ENCODE measurements at places on chromosomes 2 and 18. TPM values are rescaled to one million over a fixed set of nuclear protein-coding genes. Genes with fewer than 3 reads are reported as not detected.

SERPINB4 gene
- not detected for total RNA-seq

- no peak for DNase-seq
Measured at GRCh38 chr2:40450066-40450795, 1.7 kb downstream of the SLC8A1 start.

ABCB6 gene
- total RNA-seq, result 28.9 TPM

LOXL3 gene
- total RNA-seq, result 27.1 TPM

UGT1A10 gene
- total RNA-seq, result not detected

DNA sequence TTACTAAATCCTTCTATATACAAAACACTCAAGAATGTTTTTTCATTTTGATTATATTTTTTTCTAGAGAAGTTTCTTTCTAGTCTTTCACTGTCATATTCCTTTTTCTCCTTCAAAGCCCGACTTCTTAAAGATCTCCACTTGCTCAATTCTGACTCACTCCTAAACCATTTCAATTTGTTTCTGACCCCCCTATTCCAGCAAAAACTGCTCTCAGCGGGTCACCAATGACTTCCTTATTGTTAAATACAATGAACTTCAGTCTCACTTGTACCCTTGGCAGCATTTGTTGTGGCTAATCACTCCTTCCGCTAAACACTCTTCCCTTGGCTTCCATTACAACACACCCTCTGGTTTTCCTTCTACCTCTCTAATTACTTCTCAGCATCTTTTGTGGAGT is 111.1 kb upstream of the RBBP8 start:
- no peak for DNase-seq

All from aorta (tissue), 5 donors.